ENCODE measurements at places on chromosomes 4 and X. TPM values are rescaled to one million over a fixed set of nuclear protein-coding genes. Genes with fewer than 3 reads are reported as not detected.

Gene MAP7D2
- total RNA-seq, result not detected

Gene CT45A3
- total RNA-seq, result not detected

Gene ACSL1
- total RNA-seq, result 32.4 TPM

Gene CSAG3
- total RNA-seq, result not detected

Gene C4orf50
- not detected for total RNA-seq

Gene UGT2A1
- not detected for total RNA-seq

Gene COX7B2
- not detected for total RNA-seq

Gene GALNT7
- total RNA-seq, result 23.3 TPM
